ENCODE measurements at places on chromosomes 5 and 9. TPM values are rescaled to one million over a fixed set of nuclear protein-coding genes. Genes with fewer than 3 reads are reported as not detected.

DNA sequence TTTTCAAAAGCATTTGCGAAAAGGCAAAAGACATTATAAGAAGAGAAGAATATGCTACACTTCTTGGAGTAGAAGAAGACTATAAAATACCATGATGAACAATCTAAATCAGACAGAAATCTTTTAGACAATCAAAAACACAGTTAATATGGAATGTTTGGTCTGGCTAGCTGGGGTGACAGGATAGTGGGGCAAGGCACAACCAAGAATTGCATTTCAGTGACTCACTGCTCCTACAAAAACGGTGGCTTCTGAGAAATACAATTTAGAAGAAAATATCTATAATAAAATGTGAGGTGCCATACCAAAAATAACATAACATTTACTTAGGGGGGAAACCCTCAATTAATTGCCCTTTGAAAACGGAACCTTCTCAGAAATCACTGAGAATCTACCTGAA lies 363.4 kb downstream of the NPR3 start:
- no peak for DNase-seq

DNA sequence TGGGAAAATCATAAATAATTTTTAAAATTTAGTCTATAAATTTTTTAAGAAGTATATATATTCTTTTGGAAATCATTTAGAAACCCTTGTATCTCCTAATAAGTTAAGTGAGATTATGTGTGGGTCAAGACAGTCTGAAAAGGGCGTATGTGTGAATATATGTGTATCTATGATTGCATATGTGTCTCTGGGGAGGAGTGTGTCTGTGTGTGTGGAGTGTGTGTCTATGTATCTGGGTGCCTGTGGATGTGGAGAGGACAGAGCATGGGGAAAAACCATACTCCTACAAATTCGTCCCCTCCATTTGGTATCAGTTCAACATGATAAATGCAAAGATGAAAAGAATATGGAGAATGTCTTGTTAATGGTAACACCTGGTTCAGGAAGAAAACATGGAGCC lies 342.0 kb upstream of the ACTBL2 start:
- no peak for DNase-seq

- no peak for DNase-seq
Observed at GRCh38 chr9:120745278-120745677, 31.0 kb upstream of the MEGF9 start.

GRCh38 chr5:94810281-94810680 lies 191.8 kb downstream of the SLF1 start:
- DNase-seq: no peak

DNA sequence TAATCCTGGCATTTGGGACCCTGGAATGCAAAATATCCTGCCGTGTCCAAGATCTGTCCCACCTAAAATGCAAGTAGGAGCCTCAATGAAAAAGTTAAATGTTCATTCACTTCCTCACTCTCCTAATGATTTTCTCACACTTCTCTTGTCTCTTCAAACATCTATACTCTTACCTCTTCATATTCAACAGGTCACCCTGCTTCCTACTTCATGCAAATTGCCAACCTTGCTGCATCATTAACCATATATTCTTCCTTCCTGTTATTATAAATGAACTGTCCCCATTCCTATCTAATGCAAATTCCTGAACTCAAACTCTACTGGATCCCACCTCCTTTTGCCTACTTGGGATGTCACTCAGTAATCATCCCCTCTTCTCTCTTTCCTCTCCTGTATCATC lies 74.4 kb downstream of the STRBP start:
- no peak for DNase-seq

- no peak for DNase-seq
Observed at GRCh38 chr5:2748861-2749513, 2.5 kb downstream of the IRX2 start.

DNA sequence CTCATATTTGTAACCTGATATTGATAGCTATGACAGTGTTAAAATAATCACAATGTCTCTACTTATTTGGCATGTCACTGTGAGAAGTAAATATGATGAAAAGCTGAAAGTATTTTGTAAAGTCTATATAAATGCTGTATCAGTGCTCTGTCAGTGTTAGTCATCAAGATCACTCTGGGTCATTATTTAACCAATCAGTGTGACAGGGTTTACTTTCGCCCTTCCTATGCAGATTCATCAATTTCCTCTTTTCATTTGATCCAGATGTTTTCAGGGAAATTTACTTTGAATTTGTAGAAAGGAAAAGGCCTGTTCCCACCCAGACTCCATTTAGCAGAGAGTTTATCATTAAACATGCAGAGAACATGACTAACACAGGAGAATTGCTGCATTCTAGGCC lies 9.9 kb upstream of the PCSK5 start:
- DNase-seq: no peak

GRCh38 chr5:32392039-32392438 lies 52.5 kb downstream of the ZFR start:
- DNase-seq: no peak

DNA sequence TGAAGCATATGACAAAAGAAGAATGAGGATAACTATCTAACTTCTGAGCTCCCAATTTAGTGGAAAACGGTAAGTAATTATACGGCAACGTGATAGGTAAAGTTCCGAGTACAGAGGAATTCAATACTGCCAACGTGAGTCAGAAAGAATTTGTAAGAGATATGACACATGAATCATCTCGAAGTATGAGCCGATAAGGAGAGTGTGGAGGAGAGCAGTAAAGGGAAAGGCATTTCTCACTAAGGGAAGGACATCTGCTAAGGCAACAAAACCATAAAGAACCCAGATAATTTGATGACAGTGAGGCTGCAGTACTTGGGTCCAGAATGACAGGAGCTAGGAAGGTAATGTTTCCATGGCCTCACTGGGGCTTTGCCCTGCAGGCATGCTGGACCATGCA lies 11.0 kb downstream of the MPDZ start:
- DNase-seq: no peak

GRCh38 chr5:13973724-13974123 lies 29.2 kb upstream of the DNAH5 start:
- DNase-seq: no peak

DNA sequence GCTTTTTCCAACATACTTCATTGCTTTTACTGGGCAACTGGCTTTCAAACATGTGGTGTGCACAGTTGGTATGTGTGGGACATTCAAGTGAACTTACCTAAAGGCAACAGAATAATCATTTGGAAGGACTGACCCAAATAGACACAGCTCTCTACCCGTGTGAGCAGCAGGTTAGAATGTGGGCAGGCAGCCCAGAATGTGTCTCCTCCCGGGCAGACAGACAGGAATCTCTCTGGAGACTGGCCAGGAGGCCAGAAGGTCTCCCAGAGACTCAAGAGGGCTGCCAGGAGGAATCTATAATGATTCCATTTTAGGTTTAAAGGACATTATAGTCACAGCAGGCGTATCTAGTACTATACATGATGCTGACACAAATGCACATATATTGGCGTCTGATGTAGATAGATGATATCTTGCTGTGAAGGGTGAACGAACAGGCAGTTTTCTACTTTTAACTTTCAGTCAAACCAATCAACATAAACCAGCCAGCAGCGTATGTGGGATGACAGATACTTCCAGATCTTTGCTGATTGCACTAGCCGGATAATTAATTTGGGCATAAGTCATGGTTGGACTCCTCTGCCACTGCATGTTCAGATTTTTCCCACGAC lies 297.4 kb upstream of the ZNF608 start:
- DNase-seq: peak; percentile 6

DNA sequence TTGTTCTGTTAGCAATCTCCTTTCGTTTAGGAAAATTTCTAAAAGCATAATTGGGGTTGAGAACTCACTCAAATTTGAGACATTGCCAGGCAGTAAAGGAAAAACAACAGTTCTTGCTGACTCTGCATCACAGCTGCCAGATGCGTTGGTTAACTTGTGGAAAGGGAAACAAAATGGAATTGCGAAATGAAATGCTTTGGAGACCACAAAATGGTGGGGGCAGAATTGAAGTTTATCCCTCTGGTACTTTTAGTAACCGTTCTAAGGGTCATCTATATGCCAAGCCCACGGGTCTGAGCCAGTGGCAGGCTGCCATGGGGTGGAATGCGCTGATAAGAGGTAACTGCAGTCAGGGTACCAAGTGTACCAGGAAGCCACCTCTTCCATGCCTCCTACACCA lies 28.6 kb upstream of the SELENOP start:
- no peak for DNase-seq

- no peak for DNase-seq
Observed at GRCh38 chr9:134069480-134070399, 1.9 kb upstream of the BRD3 start.

- no peak for DNase-seq
Observed at GRCh38 chr9:97572196-97572891, 60.8 kb downstream of the TSTD2 start.

DNA sequence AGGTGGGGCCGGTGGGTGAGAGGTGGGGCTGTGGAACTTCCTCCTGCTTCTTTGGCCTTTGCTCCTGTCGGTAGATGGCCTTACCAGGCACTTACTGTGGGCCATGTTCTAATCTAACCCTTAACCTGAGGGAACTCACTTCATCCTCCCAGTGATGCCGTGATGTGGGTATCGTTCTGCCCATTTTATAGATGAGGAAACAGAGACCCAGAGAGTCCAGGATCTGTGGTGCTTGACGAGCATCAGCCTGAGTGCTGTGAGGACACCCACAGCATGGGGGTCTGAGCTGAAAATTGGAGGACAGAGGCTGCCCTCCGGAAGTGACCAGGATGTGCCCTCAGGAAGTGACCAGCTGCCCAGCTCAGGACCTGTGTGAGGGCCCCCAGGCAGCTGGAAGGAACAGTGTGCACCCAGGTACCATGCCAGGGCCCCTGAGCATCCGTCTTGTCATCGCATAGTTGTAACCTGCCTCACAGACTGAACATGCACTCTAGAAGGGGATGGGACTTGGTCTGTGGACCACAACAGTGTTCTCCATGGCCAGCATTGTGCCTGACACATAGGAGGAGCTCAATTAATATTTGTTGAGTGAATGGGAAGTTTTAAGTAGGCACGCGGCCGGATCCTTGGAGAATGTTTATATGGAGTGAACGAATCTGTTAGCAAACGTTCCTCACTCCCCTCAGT lies 8.5 kb downstream of the NEK6 start:
- no peak for DNase-seq

- no peak for DNase-seq
Observed at GRCh38 chr9:88998911-88999310, 7.6 kb downstream of the S1PR3 start.

DNA sequence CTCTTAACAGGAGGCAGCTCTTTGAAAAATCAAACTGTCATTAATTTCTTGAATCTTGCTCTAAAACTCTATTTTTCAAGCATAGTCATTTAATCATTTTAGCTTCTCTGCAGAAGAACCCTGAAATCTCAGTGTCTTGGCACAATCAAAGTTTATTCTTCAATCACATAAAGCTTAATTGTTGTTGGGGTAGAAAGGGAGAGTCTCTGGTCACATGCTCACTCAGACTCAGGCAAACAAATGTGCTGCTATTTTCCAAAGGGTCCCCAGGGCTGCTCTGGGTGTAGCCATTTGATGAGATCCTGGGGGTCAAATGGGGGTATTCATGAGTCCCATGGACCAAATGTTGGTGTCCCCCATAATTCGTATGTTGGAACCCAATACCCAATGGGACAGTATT lies 114.8 kb downstream of the MSX2 start:
- DNase-seq: no peak

The ERBIN gene
- 57.4 TPM for total RNA-seq

The CD274 gene
- 2.5 TPM for total RNA-seq

The NR4A3 gene
- 0.86 TPM for total RNA-seq

The STPG3 gene
- total RNA-seq: not detected

The OXCT1 gene
- 28.1 TPM for total RNA-seq

The OLFML2A gene
- 6.3 TPM for total RNA-seq

The DBH gene
- total RNA-seq: not detected

The BTNL3 gene
- not detected for total RNA-seq

The OR1Q1 gene
- not detected for total RNA-seq
